ENCODE measurements at places on chromosomes 4 and X.

DNA sequence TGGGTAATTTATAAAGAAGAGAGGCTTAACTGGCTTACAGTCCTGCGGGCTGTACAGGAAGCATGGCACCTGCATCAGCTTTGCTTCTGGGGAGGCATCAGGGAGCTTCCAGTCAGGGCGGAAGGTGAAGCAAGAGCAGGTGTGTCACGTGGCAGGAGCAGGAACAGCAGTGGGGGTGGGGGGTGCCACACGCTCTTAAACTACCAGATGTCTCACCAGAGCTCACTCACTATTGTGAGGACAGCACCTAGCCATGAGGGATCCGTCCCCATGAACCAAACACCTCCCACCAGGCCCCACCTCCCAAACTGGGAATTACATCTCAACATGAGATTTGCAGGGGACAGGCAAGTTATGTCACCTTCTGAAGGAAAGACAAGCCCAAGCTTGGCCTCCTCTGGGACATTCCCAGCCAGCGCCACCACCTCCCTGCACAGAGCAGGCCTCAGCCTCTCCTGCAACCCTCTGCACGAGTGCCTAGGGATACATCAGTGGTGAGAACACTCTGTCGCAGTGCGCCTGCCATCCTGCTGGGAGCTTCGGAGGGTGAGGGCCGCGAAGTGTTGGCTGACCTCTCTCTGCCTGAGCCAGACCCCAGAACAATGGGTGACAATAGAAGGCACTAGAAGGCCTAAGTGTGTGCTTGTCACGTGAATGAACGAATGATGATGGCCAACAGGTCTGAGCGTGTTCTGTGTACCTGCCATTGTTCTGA, 244.3 kb downstream of the EVC2 start:
- no peak for DNase-seq

DNA sequence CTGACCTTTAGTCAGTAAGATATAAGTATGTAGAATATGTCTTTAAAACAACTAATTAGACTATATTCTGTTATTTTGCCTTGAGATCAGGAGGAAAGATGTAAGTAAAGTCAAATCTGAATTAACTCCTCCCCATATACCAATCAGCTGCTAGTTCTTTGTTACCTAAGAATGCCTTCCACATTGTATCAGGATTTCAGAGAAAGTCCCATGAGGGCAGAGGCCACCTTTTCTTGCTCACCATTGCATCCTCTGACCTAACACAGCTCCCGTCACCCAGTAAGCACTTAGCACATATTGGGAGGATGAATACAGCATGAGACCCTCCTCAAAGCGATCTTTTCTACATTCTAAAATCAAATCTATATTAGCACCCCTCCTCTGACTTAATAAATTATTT, 87.0 kb downstream of the COL25A1 start:
- DNase-seq = no peak

- peak; percentile 37 for DNase-seq
Observed at GRCh38 chr4:147683188-147683591, 773 bp downstream of the PRMT9 start.

DNA sequence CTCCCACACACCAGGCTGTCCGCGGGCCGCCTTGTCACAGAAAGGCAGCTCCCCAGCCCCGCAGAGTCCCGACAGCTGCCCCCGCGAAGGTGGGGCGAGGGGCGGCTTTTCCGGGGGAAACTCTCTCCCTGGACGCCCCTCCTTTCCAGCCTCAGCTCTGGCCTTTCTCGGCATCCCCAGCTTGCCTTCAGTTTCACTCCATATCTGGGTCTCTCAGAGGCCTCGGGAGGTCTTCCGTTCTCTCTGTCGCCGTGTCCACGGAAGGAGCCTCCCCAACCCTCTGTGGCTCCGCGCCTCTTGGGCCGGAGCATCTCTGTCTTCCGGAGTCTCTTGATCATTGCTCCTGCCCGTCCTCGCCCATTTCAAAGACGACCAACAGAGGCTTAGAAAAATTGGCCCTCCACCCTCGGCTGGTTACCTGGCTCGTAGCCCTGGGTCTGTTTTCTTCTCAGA, 6.1 kb upstream of the MSX1 start:
- peak; percentile 47 for DNase-seq

DNA sequence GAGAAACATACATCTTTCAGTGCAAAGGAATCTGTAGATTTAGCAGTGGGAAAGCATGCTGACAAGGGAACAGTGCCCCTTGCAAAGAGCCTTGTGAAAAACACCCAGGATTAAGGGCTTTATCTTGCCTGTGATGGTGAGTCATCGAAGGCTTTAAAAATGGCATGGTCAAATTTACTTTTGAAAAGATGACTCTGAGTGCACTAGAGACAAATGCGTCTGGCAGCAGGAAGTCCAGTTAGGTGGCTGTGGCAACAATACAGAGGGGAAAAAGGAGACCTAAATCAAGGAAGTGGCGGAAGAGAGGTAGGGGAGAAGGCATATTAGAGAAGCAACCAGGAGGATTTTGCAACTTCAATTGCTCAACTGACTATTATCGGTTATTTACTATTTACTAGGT, 472.6 kb upstream of the CPEB2 start:
- no peak for DNase-seq

- no peak for DNase-seq
Observed at GRCh38 chrX:139924069-139924695, 8.7 kb downstream of the ATP11C start.

GRCh38 chrX:72141372-72142004, 9.8 kb upstream of the RTL5 start:
- DNase-seq = no peak

DNA sequence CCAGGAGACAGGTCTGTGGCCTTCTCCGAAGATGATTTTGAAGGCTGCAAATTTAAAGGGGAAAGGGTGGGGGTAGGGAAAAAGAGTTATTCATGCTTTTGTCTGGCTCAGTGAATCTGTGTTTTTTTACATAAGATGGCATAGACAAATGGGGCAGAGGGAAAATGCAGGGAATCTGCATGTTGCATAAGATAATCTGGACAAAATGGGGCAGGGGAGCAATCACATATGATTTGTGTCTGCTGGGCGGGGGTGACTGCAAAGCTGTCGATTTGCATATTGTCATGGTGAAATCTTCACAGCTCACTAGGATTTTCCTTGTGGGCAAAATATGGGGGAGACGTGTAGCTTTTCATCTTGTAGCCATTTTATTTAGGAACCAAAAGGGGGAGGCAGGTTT, 29.4 kb upstream of the GYG2 start:
- DNase-seq = no peak

DNA sequence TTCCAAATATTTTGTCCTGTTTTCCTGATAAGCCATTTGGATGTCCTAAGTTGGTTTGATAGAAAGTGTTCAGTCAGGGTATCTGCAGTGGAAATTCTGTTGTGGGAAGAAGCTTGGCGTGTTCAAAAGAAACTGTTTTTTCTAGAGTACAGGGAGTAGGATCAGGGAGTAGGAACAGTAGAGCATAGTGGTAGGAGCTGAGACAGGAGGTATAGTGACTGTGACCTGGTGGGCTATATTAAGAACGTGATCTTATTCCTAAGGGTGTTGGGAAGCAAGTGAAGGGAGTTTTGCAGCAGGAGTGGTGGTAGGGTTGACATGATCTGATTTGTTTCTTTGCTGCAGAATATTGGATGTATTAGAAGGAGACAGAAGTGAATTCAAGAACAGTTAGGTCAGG, 348.2 kb downstream of the BMPR1B start:
- DNase-seq = no peak

DNA sequence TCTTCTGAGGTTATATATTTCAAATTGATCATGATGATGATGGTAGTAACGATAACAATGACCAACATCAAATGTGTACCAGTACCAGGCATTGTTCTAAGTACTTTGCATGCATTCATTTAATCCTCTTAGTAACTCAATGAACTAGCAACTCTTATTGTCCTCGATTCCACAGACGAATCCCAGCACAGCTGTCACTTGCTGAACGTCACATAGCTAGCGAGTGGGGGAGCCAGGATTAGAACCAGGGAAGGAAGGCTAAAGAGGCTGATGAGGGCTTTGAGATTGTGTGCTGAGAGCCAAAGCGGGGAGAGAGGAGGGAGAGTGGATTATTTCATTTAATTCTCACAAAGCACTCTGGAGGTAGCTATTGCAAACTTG, 103.6 kb downstream of the PHOX2B start:
- DNase-seq = no peak

DNA sequence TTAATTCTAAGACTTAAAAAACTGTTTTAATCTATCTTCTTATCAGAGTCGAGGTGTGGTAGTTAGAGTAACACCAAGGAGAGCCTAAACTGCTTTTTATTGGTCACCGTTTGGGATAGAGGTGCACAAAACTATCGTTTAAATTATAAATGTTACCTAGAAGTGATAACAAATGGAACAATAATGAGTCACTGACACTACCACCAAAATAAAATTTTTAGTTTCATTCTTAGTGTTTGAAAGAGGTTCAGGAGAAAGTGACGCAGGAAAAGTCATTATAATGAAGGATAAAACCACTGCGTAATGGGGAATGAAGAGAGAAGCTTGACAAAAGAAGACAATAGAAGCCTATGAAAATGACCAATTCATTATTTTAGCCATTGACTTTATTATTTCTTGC, 158.2 kb downstream of the COX18 start:
- no peak for DNase-seq

DNA sequence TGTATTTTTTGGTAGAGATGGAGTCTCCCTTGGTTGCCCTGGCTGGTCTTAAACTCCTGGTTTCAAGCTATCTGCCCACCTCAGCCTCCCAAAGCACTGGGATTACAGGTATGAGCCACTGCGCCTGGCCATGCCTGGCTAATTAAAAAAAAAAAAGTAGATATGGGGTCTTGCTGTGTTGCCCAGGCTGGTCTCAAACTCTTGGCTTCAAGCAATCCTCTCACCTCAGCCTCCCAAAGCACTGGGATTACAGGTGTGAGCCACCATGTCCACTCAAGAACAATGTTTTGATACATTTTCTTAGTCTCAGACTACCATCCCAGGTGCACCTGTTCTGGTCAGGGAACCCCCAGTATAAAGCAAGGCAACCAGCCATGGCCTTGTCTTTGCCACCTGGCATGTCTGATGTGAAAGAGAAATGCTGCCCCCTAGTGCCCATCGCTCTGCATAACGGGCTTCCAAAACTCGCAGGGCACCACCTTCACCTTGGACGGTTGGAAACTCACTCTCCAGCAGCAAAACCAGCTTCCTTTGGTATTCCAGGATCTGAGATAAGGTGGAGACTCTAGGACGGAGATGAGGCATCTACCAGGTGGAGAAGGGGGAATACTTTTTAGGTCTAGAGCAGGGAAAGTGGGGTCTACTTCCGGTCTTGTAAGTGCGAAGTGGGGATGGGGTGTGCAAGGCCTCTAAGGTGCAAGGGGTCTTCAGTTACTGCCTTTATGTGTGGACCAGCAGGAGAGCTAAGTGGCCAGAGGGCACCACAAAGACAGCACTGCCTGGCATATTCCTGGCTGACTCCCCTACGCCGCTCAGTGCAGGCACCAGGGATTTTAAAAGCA, 47.7 kb upstream of the AFAP1 start:
- peak; percentile 86 for DNase-seq

All from SK-N-SH (cell line).